ENCODE measurements at places on chromosomes 7 and 10.

GRCh38 chr10:91598211-91598977 is 34.5 kb downstream of the PPP1R3C start:
- DNase-seq: no peak

- DNase-seq: no peak
These were observed 150.2 kb downstream of the CDC14C start for GRCh38 chr7:49074538-49074937.

- DNase-seq: no peak
These were observed 562.9 kb upstream of the ADARB2 start for GRCh38 chr10:2300231-2300630.

GRCh38 chr10:132626019-132626760 is 88.6 kb downstream of the INPP5A start:
- no peak for DNase-seq

DNA sequence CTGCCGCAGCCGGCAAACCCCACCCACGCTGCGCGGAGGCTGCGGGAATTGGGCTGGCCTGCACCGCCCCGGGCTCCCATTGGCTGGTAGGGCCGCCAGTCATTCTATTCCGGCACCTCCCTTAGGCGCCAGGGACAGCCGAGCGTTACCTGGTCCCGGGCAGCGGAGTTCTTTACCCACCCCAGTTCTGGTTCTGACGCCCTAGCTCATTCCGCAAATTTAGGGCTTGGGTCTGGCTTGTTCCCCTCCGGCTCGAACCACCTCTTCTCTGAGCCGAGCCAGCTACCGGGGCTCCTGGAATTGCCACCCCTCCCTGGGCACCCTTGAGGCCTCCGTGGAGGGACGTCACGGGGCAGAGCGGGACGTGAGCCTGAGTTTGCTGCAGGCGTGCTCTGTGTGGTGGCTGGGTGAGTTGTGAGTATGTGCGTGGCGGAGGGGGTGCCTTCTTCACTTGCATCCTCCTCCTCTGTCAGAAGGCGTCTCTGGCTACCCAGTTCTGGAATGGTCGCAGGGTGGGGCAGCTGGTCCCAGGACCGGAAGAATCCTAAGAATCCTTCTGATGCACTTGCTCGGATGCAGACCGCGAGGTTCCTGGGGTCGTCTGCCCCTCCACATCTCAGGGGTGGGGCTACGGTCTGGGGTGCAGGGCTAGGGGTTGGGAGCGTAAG is at the start of the genes PDZD7 and SFXN3:
TSS of gene PDZD7 (minus strand) at position 2 of the 668 bp plus-strand sequence. CDS start 910 bp downstream, outside the sequence.
TSS of gene SFXN3 (plus strand) at position 107 of the 668 bp plus-strand sequence. CDS start 3,461 bp downstream, outside the sequence.
- DNase-seq: peak; percentile 99

DNA sequence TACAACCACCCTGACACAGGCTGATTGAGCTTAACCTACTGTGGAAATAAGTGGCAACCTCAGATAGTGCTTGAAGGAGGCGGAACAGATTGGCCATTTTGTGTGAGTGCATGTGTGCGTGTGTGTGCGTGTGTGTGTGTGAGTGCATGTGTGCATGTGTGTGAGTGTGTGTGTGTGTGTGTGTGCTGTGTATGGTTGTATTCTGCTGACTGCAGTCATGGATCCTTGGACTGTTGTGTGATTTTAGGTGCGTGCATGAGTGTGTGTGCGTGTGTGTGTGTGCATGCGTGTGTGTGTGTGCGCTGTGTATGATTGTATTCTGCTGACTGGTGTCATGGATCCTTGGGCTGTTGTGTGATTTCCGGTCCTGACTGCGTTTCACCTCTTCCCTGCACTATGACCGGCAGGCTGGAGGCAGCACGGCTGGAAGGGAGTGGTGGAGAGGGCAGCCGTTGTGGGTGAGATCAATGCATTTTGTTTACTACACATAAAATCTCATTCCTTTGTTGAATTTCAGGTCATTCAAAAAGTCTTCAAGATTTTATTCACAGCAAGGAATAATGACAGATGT is 6.3 kb downstream of the IQCE start:
- no peak for DNase-seq

GRCh38 chr10:71045936-71046335 is 157.6 kb upstream of the PCBD1 start:
- DNase-seq: no peak

DNA sequence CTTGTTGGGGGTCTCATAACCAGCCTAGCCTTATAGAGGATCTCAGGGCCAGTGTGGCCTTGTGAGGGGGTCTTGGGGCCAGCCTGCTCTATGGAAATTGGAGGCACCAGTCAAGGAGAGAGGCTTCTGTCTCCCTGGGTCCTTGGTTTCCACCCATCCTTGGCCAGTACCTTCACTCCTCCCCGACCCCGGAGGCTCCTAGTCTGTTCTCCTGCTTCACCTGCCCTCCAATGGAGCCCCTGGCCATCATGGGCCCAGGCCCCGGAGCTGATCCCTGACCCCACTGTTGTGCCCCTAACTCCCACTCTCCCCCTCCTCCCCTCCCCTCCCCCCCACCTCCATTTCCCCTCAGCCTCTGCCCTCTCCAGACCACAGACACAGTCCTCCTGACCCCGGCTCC is 29.7 kb downstream of the RASGEF1A start:
- no peak for DNase-seq

GRCh38 chr10:90407131-90407530 is 450.7 kb downstream of the HTR7 start:
- DNase-seq: no peak

DNA sequence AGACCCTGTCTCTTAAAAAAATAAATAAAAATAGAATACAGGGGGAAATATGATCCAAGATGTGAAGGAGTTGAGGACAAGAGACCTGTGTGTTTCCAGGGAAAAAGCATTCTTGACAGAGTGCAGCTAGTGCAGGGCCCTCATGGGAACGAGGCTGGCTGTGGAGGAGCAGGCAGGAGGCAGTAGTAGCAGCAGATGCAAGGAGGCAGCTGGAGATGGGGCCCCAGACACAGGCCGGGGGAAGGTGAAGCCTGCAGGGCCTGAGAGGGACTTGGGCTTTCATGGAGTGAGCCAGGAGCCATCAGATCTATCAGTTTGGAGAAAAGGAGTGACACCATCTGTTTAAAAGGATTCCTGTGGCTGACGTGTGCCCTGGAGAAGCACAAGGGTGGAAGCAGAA is 71.4 kb upstream of the ZNF438 start:
- no peak for DNase-seq

- no peak for DNase-seq
These were observed 61.3 kb upstream of the PTN start for GRCh38 chr7:137404660-137405317.

DNA sequence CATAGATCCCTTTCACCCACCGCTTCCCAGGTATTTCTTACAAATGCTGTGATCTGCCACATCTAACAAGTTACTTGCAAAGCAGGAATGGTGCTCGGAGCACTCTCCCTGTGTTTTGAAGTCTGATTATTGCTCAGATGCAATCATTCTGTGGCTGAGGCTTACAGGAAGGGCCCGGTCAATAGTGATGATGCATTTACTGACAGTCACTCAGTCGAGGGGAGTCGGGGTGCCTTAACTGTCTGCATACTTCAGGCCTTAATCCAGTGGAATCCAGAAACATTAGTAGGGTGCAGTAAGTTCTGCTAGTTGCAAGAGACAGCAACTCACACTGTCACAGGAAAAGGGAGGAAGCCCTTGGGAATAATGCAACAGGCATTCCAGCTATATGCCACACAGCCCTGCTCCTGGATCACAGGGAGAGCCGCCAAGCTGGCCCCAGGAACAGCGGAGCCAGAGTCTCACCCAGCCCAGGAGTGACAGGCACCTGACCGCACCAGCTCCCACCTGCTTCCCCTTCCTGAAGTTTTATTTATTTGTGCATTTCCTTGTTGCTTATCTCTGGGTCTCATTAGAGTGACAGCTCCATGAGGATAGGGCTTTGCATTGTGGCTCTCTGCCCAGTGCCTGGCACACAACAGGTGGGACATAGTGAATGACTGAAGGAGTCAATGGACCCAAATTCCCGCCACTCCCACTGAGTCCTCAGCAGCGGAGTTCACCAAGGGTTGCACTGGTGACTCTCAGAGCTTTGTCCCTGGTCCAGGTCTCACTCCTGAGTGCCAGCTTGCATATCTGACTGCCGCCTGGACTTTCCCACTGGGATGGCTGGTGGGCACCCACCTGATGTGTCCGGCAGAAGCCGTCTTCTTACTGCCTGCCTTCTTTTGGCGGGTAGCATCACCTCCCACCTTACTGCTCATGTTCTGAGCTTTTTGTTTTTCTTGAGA is 212.5 kb upstream of the SH2B2 start:
- DNase-seq: no peak

DNA sequence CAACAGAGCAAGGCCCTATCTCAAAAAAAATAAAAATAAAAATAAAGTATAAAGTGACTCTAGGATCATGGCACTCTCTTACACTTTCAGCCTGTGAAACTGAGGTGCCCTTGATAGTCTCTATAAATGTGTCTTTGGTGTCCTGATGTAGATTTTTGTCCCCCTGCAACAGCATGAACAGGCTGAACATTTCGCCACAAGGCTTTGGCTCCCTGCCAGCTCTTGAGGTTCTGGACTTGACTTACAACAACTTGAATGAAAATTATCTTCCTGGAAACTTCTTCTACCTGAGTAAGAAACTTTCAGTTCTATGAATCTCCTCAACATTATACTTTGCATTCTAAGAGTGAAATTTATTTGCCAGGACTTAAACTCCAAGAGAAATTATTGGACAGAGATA is 48.1 kb upstream of the BMS1 start:
- DNase-seq: no peak

GRCh38 chr7:8177109-8177933 is 84.6 kb downstream of the ICA1 start:
- no peak for DNase-seq

- no peak for DNase-seq
These were observed 111.8 kb downstream of the SDK1 start for GRCh38 chr7:3412871-3413270.

GRCh38 chr7:16817536-16817935 is 12.7 kb upstream of the AGR2 start:
- no peak for DNase-seq

DNA sequence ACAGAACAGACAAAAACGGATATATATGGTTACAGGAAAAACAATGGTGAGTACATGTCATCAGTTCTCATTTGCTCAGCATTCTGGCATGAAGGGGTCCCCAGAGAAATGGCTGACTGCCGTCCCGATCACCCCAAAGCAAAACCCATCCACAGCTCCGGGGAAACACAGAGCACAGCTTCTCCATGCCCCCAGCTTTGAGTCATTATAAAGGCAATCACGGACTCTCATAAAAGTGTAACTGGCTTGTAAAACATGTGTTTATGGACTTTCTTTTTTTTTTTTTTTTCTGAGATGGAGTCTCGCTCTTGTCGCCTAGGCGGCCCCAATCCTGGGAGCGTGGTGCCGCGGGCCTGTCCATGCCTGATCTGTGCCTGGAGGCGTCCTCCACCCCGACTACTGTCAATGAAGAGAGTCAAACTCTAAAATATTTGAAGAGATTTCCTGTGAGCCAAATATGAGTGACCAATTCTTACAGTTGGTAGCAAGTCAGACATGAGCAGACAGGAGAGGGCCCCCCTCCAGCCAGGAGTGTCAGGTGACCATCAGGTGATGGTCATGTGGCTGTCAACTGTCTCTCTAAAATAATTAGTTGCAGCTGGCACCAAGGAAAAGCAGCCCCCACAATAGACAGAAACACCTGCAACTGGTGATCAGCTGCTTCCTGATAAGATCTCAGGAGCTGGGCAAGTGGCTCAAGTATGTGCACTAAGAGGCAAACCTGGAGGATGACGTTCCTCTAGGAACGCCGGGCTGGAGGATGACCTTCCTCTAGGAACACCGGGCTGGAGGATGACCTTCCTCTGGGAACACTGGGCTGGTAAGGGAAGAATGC is 21.7 kb upstream of the NOM1 start:
- no peak for DNase-seq
